Cerebellar nuclear complex (tissue), 1 donor: ENCODE measurements at places on chromosomes 12 and 14.

DNA sequence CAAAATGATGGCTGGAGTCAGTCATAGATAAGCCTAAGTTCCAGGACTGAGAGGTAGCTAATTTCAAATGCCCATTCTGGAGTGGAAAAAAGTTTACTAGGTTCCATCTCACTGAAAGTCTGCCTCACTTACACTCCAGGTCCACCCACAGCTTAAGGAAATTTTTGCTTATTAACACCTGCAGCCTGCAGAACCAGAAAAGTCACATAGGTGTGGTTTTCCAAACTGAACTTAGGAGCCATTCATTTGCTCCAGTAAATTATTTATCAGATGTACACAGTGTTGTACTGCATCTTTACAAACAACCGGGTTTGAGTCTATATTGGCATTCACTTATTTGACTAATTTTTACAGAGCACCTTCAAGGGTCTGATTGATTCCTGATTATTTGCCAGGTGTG, 157.4 kb upstream of the ARID2 start:
- DNase-seq: no peak

- DNase-seq: no peak
These were observed 2.6 kb upstream of the KRT71 start for GRCh38 chr12:52555577-52555976.

- DNase-seq: no peak
These were observed 5.4 kb downstream of the IFFO1 start for GRCh38 chr12:6550294-6551062.

GRCh38 chr12:61896436-61896835, 363.8 kb upstream of the USP15 start:
- no peak for DNase-seq

GRCh38 chr14:53670701-53671100, 285.9 kb downstream of the BMP4 start:
- DNase-seq: no peak

GRCh38 chr12:10069976-10070375, 28.8 kb downstream of the CLEC1A start:
- no peak for DNase-seq

GRCh38 chr14:25602106-25602505, 552.2 kb upstream of the STXBP6 start:
- no peak for DNase-seq

GRCh38 chr14:94748667-94749347, 21.1 kb downstream of the GSC start:
- no peak for DNase-seq

DNA sequence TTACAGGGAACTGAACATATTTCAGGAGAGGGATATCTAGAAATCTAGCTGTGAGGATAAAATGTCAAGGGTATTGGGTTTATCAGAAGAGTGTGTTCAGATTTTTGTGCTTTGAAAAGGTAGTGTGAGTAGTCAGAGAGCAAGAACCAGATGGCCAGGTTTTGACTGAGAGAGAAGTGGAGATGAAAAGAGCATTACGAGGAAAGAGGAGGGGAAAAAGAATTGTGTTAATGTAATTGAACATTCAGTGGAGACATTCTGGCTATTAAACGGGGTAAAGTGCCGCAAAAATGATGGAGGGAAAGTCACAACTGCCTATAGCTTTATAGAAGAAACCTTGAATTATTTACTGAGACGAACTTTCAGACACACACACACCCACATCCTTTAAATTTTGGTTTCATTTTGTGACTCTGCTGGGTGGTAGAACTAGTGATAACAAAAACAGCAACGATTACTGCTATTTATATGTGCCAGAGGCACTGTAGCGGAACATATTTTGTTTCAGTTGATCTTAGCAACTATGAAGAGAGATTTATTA, 213.6 kb downstream of the ERC1 start:
- DNase-seq: no peak

GRCh38 chr12:42761601-42762350, 172.2 kb upstream of the PRICKLE1 start:
- no peak for DNase-seq
